ENCODE measurements at places on chromosomes 12 and 14. TPM values are rescaled to one million over a fixed set of nuclear protein-coding genes. Genes with fewer than 3 reads are reported as not detected.

The TTC9 gene
- total RNA-seq: 2.4 TPM

GRCh38 chr12:113649256-113649830, 177.7 kb upstream of the LHX5 start:
- no peaks in the 10 kb centered on the region for H3K27me3 ChIP-seq
- no peaks in the 10 kb centered on the region for H3K4me1 ChIP-seq
- H3K27ac ChIP-seq: no peak overlapping the region
- H3K4me3 ChIP-seq: no peak overlapping the region

GRCh38 chr14:63544591-63545299, 1.6 kb upstream of the PPP2R5E start:
- H3K36me3 ChIP-seq: no peaks in the 10 kb centered on the region
- H3K4me3 ChIP-seq: peak overlapping the region; percentile 96
- no peak for DNase-seq
- H3K27me3 ChIP-seq: no peaks in the 10 kb centered on the region
- H3K27ac ChIP-seq: no peak overlapping the region

DNA sequence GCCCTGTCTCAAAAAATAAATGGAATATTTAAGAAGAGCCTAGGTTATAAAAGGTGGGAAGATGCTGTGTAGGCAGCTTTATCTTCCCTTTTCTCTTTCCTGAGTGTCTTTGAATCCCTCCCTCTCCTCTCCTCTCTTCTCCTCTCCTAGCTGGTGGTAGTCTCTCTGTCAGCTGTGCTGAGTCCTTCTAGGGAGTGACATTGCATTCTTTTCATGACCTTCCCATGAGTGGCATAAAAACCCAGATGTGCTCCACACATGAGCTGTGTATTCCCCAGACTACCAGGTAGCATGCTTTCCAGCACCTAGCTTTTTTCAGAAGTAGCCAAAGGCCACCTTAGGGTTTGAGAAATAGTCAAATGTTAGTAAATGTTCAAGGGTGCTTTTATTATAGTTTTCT, 23.6 kb downstream of the SAMD4A start:
- no peaks in the 10 kb centered on the region for H3K4me1 ChIP-seq
- no peak overlapping the region for H3K4me3 ChIP-seq
- H3K27me3 ChIP-seq: no peaks in the 10 kb centered on the region
- H3K36me3 ChIP-seq: no peaks in the 10 kb centered on the region
- no peak for DNase-seq

The PRB2 gene
- not detected for total RNA-seq

DNA sequence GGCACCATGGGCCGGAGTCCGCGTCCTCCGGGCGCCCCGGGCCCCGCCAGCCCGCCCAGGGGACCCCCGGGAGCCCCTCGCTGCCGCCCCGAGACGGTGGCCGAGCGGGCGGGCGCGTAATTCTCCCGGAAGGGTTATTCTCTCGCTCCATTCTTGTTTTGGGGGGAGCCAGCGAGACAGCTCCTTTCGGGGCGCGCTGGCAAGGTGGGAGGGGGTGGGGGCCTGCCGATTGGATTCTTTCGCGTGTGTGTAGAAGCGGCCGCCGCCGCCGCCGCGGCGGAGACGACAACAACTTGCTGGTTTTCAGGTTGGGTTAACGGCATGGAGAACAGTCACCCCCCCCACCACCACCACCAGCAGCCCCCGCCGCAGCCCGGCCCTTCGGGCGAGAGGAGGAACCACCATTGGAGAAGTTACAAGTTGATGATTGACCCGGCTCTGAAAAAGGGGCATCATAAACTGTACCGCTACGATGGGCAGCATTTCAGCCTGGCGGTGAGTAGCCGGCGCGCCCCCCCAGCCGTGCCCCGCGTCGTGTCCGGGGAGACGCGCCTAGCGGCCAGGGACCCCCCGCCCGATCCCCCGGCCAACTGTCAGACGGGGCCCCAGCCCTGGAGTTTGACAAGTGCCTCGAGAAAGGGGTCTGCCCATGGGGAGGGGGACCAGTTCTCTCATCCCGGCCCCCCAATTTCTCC, 755 bp downstream of the SETD1B start:
- H3K4me1 ChIP-seq: peaks cover 29% of the 10 kb centered on the region
- H3K27me3 ChIP-seq: no peaks in the 10 kb centered on the region
- H3K36me3 ChIP-seq: no peaks in the 10 kb centered on the region
- peak overlapping the region; percentile 91 for H3K27ac ChIP-seq

DNA sequence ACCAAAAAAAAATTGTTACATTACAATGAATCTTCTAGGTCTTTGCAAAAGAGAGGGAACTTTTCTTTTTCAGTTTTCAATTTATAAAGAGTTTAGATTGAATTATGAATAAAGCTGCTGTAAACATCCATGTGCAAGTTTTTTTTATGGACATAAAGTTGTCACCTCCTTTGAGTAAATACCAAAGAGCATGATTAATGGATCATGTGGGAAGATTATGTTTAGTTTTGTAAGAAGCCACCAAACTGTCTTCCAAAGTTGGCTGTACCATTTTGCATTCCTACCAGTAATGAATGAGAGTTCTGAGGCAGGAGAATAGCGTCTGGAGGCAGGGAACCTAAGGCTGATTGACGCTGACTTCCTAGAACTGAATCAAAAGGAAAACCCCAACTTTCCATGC, 30.2 kb downstream of the LEMD3 start:
- H3K27ac ChIP-seq: no peak overlapping the region
- H3K27me3 ChIP-seq: no peaks in the 10 kb centered on the region
- H3K4me3 ChIP-seq: no peak overlapping the region
- DNase-seq: no peak
- H3K4me1 ChIP-seq: no peaks in the 10 kb centered on the region

The GPR132 gene
- 2.5 TPM for total RNA-seq

DNA sequence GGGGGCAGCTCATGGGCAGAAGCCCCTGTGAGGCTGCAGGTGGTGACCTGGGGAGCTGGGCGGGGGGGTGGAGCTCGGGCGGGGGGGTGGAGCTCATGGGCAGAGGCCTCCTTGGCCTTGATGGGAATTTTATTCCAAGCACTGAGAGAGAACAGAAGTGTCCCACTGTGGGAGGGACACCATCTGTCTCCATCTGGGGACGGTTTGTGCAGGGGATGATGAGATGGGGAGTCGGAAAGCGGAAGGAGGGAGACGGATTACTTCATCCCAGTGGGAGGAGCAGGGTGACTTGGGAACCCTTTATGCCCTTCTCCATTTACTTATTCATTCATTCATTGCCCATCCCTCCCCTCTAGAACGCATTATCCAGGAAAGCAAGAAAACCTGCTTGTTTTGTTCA, 304.7 kb downstream of the ADGRD1 start:
- H3K36me3 ChIP-seq: no peaks in the 10 kb centered on the region
- H3K4me3 ChIP-seq: no peak overlapping the region
- DNase-seq: no peak

DNA sequence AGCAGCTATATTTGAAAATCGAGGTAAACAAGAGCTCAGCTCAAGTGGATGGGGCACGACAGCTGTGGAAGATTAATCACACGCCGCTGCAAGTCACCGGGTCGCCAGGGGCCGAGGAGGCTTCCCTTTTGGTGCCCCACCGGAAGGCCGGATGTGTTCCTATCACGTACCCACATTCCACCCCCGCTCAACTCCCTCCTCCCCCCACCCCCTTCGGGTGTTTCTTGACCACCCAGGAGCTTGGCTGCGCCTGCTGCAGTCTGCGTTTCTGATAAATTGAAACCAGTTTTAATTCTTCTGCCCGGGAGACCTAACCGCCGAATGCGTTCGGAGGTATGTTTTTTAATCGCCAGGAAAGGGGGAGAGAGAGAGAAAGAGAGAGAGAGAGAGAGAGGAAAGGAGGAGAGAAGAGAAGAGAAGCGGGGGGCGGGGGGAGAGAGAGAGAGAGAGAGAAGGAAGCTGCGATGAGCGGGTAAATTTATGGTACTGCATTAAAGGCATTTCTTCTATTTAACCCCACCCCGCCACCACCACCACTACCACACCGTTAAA, 1.8 kb downstream of the SLC8A3 start:
- DNase-seq: peak; percentile 22
- no peak overlapping the region for H3K27ac ChIP-seq
- no peaks in the 10 kb centered on the region for H3K36me3 ChIP-seq

The MMP14 gene
- 14.2 TPM for total RNA-seq

- no peak for DNase-seq
- no peak overlapping the region for H3K27ac ChIP-seq
- no peaks in the 10 kb centered on the region for H3K27me3 ChIP-seq
- H3K4me1 ChIP-seq: no peaks in the 10 kb centered on the region
- no peaks in the 10 kb centered on the region for H3K36me3 ChIP-seq
Observed at GRCh38 chr14:44436458-44436857, 70.6 kb downstream of the FSCB start.

GRCh38 chr12:122870867-122871664, 24.9 kb downstream of the VPS37B start:
- DNase-seq: peak; percentile 64
- H3K27ac ChIP-seq: peak overlapping the region; percentile 90
- H3K4me1 ChIP-seq: peaks cover 78% of the 10 kb centered on the region
- peak overlapping the region; percentile 14 for H3K4me3 ChIP-seq
- H3K36me3 ChIP-seq: no peaks in the 10 kb centered on the region
- no peaks in the 10 kb centered on the region for H3K27me3 ChIP-seq

DNA sequence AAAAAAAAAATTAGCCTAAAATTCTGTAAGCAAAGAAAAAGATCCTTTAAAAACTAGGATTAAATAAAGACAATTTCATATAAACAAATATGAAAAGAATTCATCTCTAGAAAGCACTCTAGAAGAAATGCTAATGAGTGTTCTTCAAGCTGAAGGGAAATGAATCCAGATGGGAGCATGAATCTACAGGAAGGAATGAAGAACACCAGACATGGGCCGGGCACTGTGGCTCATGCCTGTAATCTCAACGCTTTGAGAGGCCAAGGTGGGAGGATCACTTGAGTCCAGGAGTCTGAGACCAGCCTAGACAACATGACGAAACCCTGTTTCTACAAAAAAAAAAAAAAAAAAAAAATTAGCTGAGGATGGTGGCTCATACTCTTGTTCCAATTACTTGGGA, 297.2 kb downstream of the FBXL14 start:
- no peak for DNase-seq
- no peaks in the 10 kb centered on the region for H3K27me3 ChIP-seq
- H3K27ac ChIP-seq: no peak overlapping the region
- no peaks in the 10 kb centered on the region for H3K4me1 ChIP-seq
- no peaks in the 10 kb centered on the region for H3K36me3 ChIP-seq
- no peak overlapping the region for H3K4me3 ChIP-seq

- H3K36me3 ChIP-seq: no peaks in the 10 kb centered on the region
- peak overlapping the region; percentile 29 for H3K4me3 ChIP-seq
- H3K27me3 ChIP-seq: no peaks in the 10 kb centered on the region
- DNase-seq: peak; percentile 46
Observed at GRCh38 chr12:1907652-1908611, 10.5 kb downstream of the CACNA2D4 start.

DNA sequence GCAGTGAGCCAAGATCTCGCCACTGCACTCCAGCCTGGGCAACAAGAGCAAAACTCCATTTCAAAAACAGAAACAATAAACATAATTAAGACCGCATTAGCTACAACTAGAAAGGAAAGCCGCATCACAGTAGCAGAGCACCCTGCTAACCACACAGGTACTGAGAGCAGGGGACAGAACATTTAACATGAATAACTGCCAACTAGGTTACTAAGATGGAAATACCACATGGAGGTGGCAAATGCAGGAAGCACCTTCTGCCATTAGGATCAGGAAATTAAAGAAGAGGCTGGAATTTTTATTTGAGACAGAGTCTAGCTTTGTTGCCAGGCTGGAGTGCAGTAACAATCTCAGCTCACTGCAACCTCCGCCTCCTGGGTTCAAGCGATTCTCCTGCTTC, 41.9 kb downstream of the CDC42BPB start:
- DNase-seq: no peak
- no peak overlapping the region for H3K27ac ChIP-seq
- no peaks in the 10 kb centered on the region for H3K27me3 ChIP-seq
- no peak overlapping the region for H3K4me3 ChIP-seq
- no peaks in the 10 kb centered on the region for H3K36me3 ChIP-seq

DNA sequence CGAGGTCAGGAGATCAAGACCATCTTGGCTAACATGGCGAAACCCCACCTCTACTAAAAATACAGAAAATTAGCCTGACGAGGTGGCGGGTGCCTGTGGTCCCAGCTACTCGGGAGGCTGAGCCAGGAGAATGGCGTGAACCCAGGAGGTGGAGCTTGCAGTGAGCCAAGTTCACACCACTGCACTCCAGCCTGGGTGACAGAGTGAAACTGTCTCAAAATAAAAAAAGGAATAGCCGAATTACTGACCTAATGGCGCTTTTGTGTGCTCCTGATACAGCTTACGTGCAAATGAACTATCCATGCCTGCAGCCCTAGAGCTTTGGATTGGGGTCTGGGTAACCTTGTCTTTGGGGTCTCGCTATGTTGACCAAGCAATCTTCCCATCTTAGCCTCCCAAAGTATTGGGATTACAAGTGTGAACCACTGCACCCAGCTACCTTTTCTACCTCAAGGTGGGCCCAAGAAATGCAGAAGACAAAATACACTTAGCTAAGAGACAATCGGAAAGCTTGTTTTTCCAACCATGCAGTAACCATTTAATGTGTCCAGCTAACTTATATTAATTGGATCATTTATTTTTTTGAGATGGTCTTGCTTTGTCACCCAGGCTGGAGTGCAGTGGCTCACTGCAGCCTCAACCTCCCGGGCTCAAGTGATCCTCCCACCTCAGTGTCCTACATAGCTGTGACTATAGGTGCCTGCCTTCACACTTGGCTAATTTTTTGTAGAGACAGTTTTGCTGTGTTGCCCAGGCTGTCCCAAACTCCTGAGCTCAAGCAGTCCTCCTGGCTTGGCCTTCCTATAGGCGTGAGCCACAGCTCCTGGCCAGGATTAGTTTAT, 5.5 kb downstream of the PABPN1 start:
- no peak overlapping the region for H3K4me3 ChIP-seq
- H3K27me3 ChIP-seq: no peaks in the 10 kb centered on the region
- DNase-seq: no peak
- peaks cover 41% of the 10 kb centered on the region for H3K4me1 ChIP-seq

DNA sequence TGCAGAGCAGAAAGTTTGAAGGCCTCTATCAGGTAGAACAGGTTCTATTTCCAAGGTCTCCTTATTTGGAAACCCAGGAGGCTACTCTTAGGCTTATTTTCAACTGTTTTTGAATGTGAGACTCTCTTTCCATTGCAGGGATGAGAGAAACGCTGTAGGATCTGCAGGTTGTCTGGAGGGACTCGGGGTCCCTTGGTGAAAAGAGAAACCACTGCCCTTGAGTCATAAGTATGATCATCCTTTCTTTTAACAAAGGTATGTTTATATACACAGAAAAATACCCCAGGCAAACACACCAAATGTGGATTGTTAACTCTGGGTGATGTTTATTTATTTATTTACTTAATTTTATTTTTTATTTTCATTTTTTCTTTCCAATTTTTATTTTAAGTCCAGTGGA, 57.8 kb upstream of the MAX start:
- H3K27me3 ChIP-seq: no peaks in the 10 kb centered on the region
- no peak for DNase-seq
- peaks cover 10% of the 10 kb centered on the region for H3K4me1 ChIP-seq
- H3K4me3 ChIP-seq: no peak overlapping the region
- no peaks in the 10 kb centered on the region for H3K36me3 ChIP-seq

- H3K4me1 ChIP-seq: peaks cover 7% of the 10 kb centered on the region
- no peaks in the 10 kb centered on the region for H3K27me3 ChIP-seq
- no peak overlapping the region for H3K4me3 ChIP-seq
- no peak overlapping the region for H3K27ac ChIP-seq
Observed at GRCh38 chr12:74586251-74586650, 48.6 kb downstream of the ATXN7L3B start.

GRCh38 chr12:66109056-66109455, 21.5 kb downstream of the LLPH start:
- no peaks in the 10 kb centered on the region for H3K4me1 ChIP-seq
- no peak overlapping the region for H3K27ac ChIP-seq
- no peaks in the 10 kb centered on the region for H3K27me3 ChIP-seq
- H3K36me3 ChIP-seq: no peaks in the 10 kb centered on the region
- no peak overlapping the region for H3K4me3 ChIP-seq
